ENCODE measurements at places on chromosomes 5 and 9.

GRCh38 chr9:115162946-115163345, 45.0 kb upstream of the TNC start:
- no peak for DNase-seq

DNA sequence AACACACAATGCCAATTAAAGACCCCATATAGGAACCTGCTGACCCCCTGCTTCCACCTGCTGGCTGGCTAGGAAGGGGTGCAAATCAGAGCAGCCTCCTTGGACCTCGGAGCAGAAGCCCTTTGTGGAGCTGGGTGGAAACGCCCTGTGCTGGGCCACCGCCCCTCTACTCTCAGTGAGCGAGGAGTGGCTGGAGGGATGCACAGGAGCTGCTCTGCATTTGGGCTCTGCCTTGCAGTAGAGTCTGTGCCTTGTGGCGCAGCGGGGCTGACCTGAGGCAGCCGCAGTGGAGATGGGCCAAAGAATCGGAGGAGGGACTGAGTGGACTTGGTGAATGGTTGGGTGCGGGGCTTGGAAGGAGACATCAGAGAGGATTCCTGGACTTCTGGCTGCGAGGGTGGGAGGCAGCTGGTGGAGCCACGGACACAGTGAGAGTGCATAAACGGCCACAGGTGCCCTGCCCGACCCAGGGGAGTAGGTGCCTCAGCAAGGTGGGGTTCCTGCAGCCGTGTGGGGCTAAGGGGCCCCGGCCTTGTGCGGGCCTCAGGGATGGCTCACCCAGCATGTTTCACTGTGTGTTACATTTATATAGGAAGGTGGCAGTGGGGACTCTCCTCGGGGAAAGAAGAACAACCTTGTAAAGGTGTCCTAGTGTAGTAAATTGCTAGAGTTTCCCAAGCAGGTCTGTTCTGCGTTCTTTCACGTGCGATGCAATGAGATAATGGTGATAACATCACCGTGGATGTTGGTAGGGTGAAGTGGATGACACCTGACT, 14.1 kb upstream of the IRX4 start:
- DNase-seq, result no peak

GRCh38 chr9:111831371-111832108, 36.8 kb upstream of the SHOC1 start:
- DNase-seq, result no peak

- no peak for DNase-seq
Measured at GRCh38 chr5:169288066-169288930, 12.6 kb downstream of the SLIT3 start.

GRCh38 chr9:113668061-113668460, 204.5 kb downstream of the RGS3 start:
- no peak for DNase-seq

GRCh38 chr5:82641331-82642003, 363.3 kb upstream of the RPS23 start:
- no peak for DNase-seq

DNA sequence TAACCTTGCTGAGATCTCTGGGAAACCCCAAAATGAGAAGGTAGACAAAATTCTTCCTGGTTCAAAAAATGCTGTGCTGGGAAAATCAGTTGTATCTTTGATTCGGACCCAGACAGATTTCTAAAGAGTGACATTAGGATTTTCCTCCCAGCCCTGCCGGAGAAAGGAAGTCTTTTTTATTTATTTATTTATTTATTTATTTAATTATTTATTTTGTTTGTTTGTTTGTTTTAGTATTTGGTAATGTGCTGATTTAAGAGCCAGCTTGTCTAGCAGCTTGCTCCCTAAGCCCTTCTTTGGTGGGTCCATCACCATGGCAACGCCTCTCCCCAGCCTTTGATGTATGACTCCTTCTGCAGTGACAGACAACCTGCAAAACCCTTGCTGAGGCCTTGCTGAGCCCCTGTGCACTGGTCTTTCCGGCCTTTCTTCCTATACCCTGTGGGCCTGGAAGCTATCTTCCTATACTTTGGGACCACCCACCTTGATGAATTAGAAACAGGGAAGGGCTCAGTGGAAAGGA, 60.6 kb upstream of the AFAP1L1 start:
- no peak for DNase-seq

- no peak for DNase-seq
Measured at GRCh38 chr9:19665146-19665863, 123.5 kb downstream of the SLC24A2 start.

DNA sequence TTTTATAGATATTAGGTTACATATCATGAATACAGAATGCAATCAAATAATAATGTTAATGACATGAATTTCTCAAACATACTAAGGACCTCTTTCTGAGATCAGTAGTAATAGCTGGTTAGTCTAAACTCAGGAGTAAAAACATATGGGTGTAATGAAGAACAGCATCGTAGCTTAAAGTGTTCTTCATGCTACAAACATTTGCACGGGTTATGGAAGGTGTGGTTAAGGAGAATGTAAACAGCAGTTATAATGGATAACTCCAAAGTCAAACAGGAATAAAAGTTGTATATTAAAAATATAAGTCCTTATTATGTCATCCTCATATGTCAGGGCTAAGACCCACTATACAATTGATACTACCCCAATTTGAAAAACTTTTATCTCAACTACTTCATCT, 112.5 kb downstream of the RICTOR start:
- DNase-seq, result no peak

DNA sequence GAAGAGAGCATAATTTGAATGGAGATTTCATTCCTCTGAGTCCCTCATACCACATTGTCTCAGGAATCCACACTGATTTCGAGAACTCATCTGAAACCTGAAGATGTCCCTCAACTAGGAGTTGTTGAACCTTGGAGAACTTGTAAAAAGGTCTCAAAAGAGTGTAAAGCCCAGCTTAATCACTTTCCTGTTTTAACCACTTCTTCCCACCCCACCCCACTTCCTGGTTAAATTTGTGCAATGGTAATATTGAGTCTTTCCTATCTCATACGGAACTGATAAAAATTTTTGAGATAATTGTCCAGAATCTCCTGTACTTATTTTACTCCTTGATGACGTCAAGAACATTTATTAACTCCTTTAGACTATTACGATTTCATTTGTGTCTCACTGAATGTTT, 240.7 kb downstream of the ARRDC3 start:
- DNase-seq, result no peak

- no peak for DNase-seq
Measured at GRCh38 chr5:130937046-130937445, 228.0 kb downstream of the HINT1 start.

DNA sequence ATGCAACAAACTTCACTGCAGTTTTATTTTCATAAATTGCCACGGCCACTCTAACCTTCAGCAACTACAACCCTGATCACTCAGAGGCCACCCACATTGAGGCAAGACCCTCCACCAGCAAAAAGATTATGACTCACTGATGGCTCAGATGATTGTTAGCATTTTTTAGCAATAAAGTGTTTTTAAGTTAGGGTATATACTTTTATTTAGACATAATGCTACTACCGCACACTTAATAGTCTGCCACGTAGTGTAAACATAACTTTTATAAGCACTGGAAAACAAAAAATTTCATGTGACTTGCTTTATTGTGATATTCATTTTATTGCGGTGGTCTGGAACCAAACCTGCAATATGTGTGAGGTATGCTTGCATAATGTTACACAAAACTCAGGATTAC, 257.9 kb downstream of the ZSWIM6 start:
- no peak for DNase-seq

GRCh38 chr5:133945568-133945967, 22.9 kb downstream of the C5orf15 start:
- no peak for DNase-seq

All from GOT3 (cell line).